ENCODE measurements at places on chromosomes 13 and 19.
A peak's percentile ranks its signal among the peaks of the same experiment; 100 is the strongest.

DNA sequence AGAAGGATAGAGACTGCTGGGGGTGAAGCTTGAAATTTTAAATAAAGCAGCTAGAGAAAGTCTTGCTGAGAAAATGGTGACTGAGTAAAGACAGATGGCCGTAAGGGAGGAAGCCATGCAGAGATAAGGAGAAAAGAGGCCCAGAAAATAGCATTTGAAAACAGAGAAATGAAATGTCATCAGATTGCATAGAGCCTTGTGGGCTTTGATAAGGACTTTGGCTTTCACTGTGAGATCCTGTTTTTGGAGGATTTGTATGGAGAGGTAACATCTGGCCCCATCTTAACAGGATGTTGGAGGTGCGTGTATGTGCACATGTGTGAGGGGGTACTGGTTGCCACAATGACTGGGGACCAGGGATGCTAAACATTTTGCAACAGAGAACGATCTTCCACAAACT is 19.5 kb upstream of the ATP8A2 start:
- H3K36me3 ChIP-seq: no peaks in the 10 kb centered on the region
- H3K4me3 ChIP-seq: no peak overlapping the region
- no peaks in the 10 kb centered on the region for H3K4me1 ChIP-seq
- peaks cover 10% of the 10 kb centered on the region for H3K27me3 ChIP-seq

- no peaks in the 10 kb centered on the region for H3K36me3 ChIP-seq
- no peaks in the 10 kb centered on the region for H3K4me1 ChIP-seq
- no peaks in the 10 kb centered on the region for H3K27me3 ChIP-seq
- no peak for DNase-seq
- H3K4me3 ChIP-seq: no peak overlapping the region
Observed at GRCh38 chr13:26965952-26966700, 205.5 kb downstream of the USP12 start.

- H3K27me3 ChIP-seq: no peaks in the 10 kb centered on the region
Observed at GRCh38 chr19:17910791-17911360, 21.9 kb upstream of the CCDC124 start.

- peaks cover 1% of the 10 kb centered on the region for H3K27me3 ChIP-seq
- no peak overlapping the region for H3K27ac ChIP-seq
- DNase-seq: no peak
- H3K4me3 ChIP-seq: no peak overlapping the region
- H3K36me3 ChIP-seq: no peaks in the 10 kb centered on the region
Observed at GRCh38 chr13:28471421-28471820, 23.5 kb downstream of the FLT1 start.

DNA sequence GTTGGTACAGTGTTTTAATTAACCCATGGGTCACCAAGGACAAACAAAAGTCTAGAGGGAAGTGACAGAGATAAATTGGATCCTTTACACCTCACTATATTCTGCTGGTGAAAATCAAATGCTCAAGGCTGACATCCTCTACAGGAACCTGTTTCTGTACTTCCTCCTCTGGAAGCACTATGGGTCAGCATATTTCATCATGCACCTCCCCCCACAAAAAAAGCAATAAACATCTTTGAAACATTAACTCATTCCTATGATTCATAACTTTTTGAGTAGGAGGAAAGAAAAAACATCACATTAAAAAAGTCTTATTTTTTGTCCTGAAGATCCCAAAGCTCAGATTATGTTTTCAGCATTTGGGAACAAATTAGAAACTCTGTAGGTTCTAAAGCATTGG is 588.3 kb upstream of the SGCG start:
- no peaks in the 10 kb centered on the region for H3K27me3 ChIP-seq
- no peak overlapping the region for H3K27ac ChIP-seq
- H3K4me3 ChIP-seq: no peak overlapping the region
- no peaks in the 10 kb centered on the region for H3K36me3 ChIP-seq
- no peaks in the 10 kb centered on the region for H3K4me1 ChIP-seq
- no peak for DNase-seq

DNA sequence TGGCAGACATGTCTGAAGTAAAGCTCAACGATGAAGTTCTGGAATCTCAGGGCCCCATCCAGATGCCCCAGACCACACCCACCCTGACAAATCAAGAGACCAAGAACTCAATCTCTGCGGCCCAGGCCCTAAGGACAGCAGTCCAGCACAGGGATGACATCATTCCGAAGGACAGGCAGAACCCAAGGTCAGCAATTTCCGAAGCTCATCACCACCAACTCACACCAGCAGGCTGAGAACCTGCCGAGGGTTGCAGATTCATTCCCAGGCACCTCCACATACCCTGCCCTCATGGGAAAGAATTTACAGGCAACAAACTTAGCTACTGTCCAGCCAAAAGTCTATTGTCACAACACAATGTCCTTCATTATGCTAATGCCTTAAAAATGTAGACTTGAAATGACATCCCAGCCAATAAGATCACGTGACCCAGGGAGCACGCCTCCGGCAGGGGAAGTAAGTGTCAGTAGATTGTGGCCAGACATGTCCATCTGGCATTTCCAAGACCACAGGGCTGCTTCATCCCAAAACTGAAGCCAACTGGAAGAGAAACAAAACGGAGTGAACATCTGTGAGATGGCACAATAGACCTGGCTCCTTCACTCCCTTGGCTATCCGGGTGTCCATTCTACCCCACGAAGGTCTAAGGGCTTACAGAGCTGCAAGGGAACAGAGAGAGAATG is 98.8 kb downstream of the CRYL1 start:
- DNase-seq: no peak
- H3K36me3 ChIP-seq: peaks cover 15% of the 10 kb centered on the region
- H3K4me1 ChIP-seq: no peaks in the 10 kb centered on the region
- H3K27me3 ChIP-seq: no peaks in the 10 kb centered on the region

GRCh38 chr19:58558066-58558622 is at the start of gene UBE2M:
UBE2M (minus strand) TSS chr19:58558611; CDS start chr19:58558381, 230 bp downstream.
- peak within 1 kb of the TSS; percentile 82 for H3K4me3 ChIP-seq
- H3K4me1 ChIP-seq: peaks cover 73% of the 10 kb centered on the region
- peaks cover 10% of the 10 kb centered on the region for H3K36me3 ChIP-seq
- DNase-seq: peak; percentile 63
- peak within 1 kb of the TSS; percentile 93 for H3K27ac ChIP-seq

DNA sequence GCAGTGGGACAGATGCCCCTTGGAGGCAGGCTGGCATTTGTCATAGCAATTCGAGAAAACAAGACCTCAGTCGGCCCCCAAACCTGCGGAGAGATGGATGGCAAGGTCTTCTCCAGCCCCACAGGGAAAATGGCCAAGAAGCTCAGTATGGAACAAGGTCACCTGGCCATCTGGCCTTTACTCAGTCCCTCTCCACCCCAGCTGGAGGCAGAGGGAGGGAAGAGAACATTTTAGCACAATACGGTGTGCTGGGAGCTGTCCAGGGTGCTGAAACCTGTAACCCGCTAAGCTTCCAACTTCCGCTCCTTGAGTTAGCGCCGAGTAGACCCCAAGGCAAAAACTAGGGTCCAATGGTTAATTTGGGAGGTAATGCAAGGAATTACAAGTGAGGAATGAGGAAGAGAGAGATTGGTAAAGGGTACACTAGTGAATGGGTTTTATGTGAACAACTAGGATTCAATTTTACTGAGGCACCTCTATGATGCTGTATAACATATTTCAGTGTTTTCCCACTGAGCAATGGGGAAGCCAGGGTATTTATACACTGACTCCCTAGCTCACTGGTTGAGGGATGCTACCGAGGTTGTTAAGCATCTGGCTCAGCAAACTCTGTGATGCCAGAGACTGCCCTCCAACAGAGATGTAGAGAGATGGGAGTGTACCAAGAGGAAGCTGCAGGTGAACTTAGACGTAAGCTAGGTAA is 64.3 kb downstream of the CACNA1A start:
- H3K27me3 ChIP-seq: no peaks in the 10 kb centered on the region
- no peaks in the 10 kb centered on the region for H3K36me3 ChIP-seq

DNA sequence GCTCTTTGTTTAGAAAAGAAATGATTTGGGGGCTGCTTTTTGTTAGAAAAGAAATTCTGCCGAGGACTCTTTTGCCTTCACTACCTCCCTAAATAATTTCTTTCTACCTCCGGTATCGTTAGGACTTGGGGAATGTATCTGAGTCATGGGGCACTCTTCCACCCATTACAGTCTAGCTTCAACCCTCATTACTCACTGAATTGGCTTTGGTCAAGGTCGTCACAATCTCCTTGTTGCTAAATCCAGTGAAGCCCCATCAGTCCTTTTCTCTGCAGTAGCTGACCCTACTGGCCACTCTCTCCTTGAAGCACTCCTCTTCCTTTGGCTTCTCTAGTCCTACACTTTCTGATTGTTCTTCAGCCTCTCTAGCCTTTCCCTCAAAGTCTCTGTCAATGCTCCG is 34.0 kb downstream of the WDR87 start:
- no peaks in the 10 kb centered on the region for H3K36me3 ChIP-seq
- DNase-seq: no peak
- H3K27ac ChIP-seq: no peak overlapping the region
- no peaks in the 10 kb centered on the region for H3K4me1 ChIP-seq

DNA sequence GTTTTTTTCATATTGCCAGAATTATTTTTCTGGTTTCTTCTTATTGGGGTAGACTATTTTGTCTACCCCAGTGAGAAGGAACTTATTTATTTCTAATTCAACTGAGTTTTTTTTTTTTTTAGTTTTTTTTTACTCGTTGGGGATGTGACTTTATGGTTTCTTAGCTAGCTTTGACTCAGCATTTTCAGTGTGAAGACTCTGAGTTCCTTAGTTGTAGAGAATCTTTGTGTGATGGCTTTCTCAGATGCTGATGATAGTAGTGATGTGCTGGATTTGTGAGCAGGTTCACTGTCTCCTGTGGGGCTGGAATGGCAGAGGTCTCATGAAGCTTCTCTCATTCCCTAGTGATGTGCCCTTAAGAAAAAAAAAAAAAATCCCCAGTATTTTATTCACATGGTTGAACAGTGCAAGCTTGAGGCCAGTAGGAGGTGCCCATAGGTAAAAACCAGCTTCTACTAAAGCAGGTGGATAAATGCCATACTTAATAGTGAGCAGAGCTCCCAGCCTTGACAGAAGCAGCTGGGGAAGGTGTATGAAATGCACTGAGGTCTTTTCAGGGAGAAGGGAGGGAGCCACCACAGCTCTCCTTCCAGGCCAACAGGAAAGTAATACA is 106.2 kb upstream of the KLF5 start:
- no peak overlapping the region for H3K27ac ChIP-seq
- no peaks in the 10 kb centered on the region for H3K4me1 ChIP-seq
- H3K36me3 ChIP-seq: peaks cover 10% of the 10 kb centered on the region
- H3K27me3 ChIP-seq: no peaks in the 10 kb centered on the region
- DNase-seq: no peak
- no peak overlapping the region for H3K4me3 ChIP-seq

Measured in CD4-positive, CD25-positive, alpha-beta regulatory T cell (primary cell).